ENCODE measurements at places on chromosomes 5 and 9. TPM values are rescaled to one million over a fixed set of nuclear protein-coding genes. Genes with fewer than 3 reads are reported as not detected.

The PGGT1B gene
- total RNA-seq: 26.0 TPM

The PRDM9 gene
- total RNA-seq: not detected

The RAB3C gene
- total RNA-seq: 0.62 TPM

The CDH12 gene
- total RNA-seq: not detected

The GPX8 gene
- 1.9 TPM for total RNA-seq

The SPATA31C2 gene
- not detected for total RNA-seq

DNA sequence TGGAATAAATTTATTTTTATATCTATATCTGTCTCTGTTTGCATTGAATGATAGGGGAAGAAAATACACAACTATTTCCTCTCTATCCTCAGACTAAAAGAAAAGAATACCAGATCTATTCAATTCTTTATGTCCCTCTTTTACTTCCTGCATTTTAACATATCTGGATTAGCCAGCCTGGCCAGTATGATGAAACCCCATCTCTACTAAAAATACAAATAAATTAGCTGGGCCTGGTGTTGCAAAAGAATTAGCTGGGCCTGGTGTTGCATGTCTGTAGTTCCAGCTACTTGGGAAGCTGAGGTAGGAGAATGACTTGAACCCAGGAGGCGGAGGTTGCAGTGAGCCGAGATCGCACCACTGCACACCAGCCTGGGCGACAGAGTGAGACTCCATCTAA lies 182.0 kb downstream of the LURAP1L start:
- DNase-seq: no peak
- H3K4me3 ChIP-seq: no peak overlapping the region
- H3K27me3 ChIP-seq: no peaks in the 10 kb centered on the region
- no peak overlapping the region for H3K27ac ChIP-seq
- no peaks in the 10 kb centered on the region for H3K36me3 ChIP-seq

DNA sequence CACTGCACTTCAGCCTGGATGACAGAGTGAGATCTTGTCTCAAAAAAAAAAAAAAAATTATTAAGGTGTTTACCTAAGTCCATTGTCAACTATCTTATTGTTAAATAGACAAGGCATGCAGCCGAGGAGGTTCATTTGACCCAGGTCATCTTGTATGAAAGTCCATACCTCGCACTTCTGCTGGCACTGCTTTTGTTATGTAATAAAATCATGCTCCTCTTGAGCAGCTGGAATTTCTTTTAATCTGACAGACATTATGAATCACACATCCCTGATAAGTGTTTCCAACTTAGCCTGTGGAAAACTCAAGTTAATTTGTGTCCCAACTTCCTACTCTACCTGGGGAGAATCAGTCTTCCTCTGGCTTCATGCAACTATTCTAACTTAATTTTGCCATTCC lies 315.6 kb upstream of the KLF4 start:
- no peaks in the 10 kb centered on the region for H3K36me3 ChIP-seq
- H3K27me3 ChIP-seq: peaks cover 2% of the 10 kb centered on the region
- no peak for DNase-seq
- H3K4me1 ChIP-seq: no peaks in the 10 kb centered on the region
- H3K27ac ChIP-seq: no peak overlapping the region

- H3K36me3 ChIP-seq: no peaks in the 10 kb centered on the region
- peak overlapping the region; percentile 89 for H3K4me3 ChIP-seq
- peak overlapping the region; percentile 90 for H3K27ac ChIP-seq
Measured at GRCh38 chr9:128190516-128191405, 611 bp downstream of the CIZ1 start.

GRCh38 chr5:116375926-116376325 lies 198.7 kb downstream of the SEMA6A start:
- no peaks in the 10 kb centered on the region for H3K27me3 ChIP-seq
- H3K36me3 ChIP-seq: no peaks in the 10 kb centered on the region
- H3K4me1 ChIP-seq: peaks cover 75% of the 10 kb centered on the region
- H3K27ac ChIP-seq: peak overlapping the region; percentile 80
- DNase-seq: peak; percentile 17
- H3K4me3 ChIP-seq: no peak overlapping the region

DNA sequence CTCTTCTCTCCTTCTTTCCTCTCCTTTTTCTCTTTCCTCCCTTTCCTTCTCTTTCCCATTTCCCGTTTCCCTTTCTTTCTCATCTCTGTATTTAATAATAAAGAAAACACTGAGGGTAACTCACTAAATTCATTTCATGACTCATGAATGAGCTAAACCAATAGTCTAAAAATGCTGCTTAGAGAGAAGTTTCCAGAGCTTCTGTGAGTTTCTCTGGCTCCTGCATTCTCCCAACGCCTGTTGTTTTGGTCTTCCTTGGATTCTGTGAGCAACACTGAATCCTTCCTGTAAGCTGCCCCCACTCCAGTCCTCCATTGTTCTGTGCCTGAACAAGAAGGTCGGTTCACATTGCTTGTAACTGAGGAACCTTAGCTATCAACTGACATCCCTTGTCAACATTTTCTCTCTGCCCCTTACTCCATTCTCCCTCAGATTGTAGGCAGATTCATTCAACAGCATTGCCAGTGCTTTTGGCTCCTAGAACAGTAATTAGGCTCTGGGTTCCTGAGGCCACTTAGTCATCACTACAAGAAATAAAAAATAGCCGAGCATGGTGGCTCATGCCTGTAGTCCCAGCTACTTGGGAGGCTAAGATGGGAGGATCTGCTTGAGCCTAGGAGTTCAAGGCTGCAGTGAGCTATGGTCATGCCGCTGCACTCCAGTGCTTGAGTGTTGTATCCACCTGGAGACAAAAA lies 237.7 kb upstream of the KLF4 start:
- no peak overlapping the region for H3K27ac ChIP-seq
- H3K4me1 ChIP-seq: no peaks in the 10 kb centered on the region
- no peaks in the 10 kb centered on the region for H3K27me3 ChIP-seq
- no peak for DNase-seq
- no peak overlapping the region for H3K4me3 ChIP-seq

DNA sequence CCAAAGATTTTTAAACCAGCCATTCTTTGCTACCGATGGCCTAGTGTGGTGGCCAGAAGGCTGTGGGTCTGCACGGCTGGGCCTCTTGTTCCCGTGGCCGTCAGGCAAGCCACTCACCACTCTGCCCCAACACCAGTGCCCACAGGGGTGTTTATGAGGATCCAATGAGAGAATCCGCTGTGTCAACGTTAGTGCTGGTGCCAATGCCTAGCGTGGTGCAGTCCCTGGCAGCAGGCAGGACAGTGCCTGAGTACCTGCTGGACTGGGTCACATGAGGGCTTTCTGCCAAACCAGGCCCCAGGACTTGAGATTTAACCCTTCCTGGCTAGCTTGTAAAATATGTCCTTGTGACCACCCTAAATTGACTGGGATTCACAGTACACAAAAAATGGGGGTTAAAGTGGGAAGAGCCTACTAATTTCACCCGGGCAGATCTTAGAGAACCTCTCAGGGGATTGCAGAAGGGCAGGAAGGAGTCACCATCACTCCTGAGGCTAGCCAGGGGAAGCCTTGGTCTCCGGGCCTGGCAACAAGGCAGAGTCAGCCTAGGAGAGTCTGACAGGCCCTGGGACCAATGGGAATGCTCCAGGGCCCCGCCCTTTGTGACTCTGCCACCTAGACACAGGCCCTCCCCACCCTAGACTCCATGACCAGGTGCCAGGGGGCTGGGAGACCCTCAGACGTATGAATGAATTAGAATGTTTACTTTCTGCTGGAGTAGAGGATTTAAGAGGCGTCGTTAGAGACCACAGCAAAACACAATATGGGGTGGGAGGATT lies 63.2 kb upstream of the FSTL4 start:
- H3K4me3 ChIP-seq: no peak overlapping the region
- no peaks in the 10 kb centered on the region for H3K27me3 ChIP-seq
- H3K36me3 ChIP-seq: no peaks in the 10 kb centered on the region

GRCh38 chr5:172427202-172427601 lies 27.1 kb downstream of the SH3PXD2B start:
- DNase-seq: no peak
- H3K27ac ChIP-seq: no peak overlapping the region
- H3K27me3 ChIP-seq: peaks cover 2% of the 10 kb centered on the region
- H3K4me1 ChIP-seq: no peaks in the 10 kb centered on the region
- no peak overlapping the region for H3K4me3 ChIP-seq

DNA sequence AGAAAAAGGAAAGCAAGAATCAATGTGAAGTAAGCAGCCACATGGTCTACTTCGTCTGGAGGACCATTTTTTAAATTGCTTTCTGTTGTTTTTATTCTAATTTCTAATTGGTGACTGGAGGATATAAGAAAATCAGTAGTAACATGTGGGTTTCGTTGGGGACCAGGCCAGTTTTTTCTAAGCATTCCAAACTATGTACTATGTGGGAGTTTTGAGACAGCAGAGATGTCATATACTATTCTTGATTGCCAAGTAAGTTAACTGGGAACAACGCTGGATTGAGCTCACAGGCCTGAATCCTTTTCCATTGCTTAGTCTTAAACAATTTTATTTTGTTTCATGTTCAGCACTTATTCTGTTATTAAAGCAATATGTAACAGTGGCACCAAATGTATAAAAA lies 225.7 kb downstream of the TMEM167A start:
- no peaks in the 10 kb centered on the region for H3K4me1 ChIP-seq
- H3K36me3 ChIP-seq: no peaks in the 10 kb centered on the region
- no peak overlapping the region for H3K27ac ChIP-seq
- no peak for DNase-seq
- no peak overlapping the region for H3K4me3 ChIP-seq
- no peaks in the 10 kb centered on the region for H3K27me3 ChIP-seq

- no peak overlapping the region for H3K4me3 ChIP-seq
- no peaks in the 10 kb centered on the region for H3K36me3 ChIP-seq
- peaks cover 12% of the 10 kb centered on the region for H3K4me1 ChIP-seq
- DNase-seq: no peak
- no peaks in the 10 kb centered on the region for H3K27me3 ChIP-seq
Measured at GRCh38 chr5:68680366-68680765, 413.4 kb upstream of the SLC30A5 start.

- no peak overlapping the region for H3K27ac ChIP-seq
- DNase-seq: no peak
- no peaks in the 10 kb centered on the region for H3K36me3 ChIP-seq
- H3K4me3 ChIP-seq: no peak overlapping the region
- H3K4me1 ChIP-seq: no peaks in the 10 kb centered on the region
- no peaks in the 10 kb centered on the region for H3K27me3 ChIP-seq
Measured at GRCh38 chr5:68333649-68334552, 118.3 kb downstream of the PIK3R1 start.
